ENCODE measurements at places on chromosomes 3 and 15.

GRCh38 chr3:194384156-194384555 lies 14.6 kb upstream of the LRRC15 start:
- no peak for DNase-seq

DNA sequence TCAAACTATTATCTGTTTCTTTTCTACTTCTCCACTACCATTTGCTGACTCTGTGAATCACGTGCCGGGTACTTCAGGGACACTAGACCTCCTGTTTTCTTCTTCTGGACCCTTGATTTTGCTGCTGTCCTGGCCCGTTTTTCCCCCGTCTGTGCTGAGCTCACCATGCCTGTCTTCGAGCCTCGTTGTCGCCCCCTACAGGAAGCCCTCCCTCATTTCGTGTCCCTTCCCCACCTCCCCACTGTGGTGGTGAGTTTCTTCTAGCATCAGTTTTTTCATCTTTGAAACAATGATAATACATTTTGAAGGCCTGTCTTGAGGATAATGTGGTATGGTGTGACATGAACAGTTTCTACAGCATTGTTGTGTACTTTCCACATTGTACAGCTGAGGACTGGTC lies 12.8 kb downstream of the GABRG3 start:
- DNase-seq = no peak

DNA sequence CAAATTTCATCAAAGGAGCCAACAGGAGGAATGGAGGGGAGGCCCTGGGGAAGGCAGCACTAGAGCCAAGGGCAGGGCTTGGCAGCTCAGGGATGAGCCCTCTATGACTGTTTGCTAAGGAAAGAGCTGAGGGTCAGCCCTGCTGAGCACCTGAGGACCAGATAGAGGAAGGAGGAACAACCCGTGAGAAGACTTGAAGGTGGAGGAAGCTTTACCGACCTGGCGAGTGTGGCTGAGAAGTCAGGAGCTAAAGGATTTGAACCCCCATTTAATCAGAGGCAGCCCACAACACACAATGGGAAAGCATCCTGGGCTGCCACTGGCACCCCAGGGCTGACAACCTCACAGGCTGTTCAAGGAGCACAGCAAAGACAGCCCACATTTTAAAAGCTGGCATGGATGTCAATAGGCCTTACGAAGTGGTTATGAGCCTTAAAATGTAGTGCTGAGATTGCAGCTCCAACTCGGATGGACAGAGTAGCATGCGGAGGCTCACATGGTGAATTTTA lies 20.7 kb upstream of the LRRC2 start:
- DNase-seq = no peak

DNA sequence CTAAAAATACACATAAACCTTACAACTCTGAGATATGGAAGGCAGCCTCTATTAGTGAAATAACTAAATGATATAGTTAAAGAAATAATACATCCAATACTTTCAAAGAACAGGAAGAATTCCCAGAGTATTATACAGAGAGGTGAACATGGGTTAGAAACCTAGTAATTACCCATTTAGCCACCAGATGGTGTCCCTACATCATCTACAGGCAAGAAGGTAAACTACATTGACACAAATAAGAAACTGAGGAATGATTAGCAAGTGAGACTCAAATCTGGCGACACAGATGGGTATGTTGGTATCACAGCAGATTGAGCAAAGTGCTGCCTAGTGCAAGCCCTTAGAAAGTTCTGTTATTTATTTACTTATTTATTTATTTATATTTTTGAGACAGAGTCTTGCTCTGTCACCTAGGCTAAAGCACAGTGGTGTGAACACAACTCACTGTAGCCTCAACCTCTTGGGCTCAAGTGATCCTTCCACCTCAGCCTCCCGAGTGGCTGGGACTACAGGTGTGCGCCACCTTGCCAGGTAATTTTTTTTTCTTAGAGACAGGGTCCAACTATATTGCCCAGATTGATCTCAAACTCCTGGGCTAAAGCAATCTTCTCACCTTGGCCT lies 28.2 kb downstream of the NEK4 start:
- DNase-seq = peak; percentile 63

- no peak for DNase-seq
Measured at GRCh38 chr3:37551857-37552256, 309.8 kb upstream of the CTDSPL start.

DNA sequence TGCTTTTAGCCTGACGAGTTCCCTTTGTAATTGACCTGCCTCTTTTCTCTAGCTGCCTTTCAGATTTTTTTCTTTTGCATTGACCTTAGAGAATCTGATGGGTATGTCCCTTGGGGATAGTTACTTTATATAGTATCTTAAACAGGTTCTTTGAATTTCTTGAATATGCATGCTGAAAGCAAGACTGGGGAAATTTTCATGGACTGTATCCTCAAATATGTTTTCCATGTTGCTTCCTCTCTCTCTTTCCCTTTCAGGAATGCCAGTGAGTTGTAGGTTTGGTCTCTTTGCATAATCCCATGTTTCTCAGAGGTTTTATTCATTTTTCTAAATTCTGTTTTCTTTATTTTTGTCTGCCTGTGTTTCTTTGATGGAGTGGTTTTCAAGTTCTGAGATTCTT lies 81.8 kb upstream of the CPNE4 start:
- DNase-seq = no peak

- no peak for DNase-seq
Measured at GRCh38 chr15:59165726-59166125, 40.9 kb upstream of the LDHAL6B start.

DNA sequence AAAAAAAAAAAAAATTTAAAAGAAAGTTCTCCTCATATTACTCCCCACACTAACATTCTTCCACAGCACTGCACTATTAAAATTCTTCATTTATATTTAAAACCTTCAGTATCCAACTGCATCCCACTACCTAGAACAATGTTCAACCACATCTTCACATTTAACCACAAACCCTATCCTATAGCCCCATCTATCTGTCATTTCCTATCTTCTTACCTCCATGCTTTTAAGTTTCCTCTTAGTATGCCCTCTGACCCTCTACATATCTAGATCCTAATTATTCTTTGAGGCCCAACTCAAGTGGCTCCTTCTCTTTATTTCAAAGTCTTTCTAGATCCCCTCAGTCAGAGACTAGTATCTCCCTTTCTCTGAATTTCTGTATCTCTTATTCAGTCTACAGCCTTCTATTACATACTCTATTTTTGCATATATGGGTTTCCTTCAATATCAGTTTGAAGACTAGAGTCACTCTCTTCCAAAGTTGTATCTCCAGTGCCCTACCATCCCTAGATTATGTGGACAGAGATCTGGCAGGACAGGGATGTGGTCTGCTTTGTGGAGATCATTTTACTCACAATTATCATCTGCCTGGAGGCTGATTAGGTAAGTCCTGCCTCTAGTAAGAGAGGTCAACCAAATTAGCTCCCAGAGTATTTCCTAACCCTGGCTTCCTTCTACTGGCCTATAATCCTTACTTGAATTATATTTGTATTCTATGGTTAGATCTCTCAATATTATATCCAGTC lies 1.4 kb downstream of the CIAO2A start:
- DNase-seq = no peak

DNA sequence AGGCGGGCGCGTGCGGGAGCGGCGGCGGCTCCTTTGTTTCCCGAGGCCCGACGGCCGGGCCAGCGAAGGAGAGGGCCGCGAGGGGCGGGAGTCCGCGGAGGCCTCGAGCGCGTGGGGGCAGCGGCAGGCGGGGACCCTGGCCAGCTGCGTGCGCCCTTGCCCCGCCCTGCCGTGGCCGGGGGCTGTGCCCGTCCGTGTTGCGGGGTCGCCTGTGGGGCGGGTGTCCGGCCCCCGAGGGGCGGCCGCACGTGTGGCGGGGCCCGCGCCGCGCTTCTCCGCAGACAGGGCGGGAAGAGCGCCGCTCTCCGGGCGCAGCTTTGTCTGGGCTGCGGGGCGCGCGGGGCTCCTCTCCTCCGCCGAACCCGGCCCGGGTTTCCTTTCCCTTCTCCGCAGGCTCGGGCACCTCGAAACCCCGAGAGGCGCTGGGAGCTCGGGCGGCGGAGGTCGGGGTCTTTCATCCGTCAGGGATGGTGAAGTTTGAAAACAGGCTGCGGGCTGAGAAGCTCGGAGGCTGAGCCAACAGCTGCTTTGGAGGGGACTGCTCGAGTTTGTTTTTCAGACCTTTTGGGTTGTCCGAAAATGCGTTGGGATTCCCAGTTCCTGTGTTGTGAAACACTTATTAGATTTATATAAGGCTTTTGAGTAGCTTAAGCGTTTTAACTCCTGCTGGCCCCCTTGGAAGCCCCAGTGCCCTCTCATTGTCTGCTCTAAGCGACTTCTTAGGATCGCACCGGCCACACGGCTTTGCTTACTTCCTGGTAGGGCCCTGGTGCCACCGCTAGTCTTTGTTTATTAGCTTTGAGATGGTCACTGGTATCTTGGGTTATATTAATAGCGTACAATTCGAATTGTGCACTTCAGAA lies 817 bp downstream of the USP3 start:
- no peak for DNase-seq

- no peak for DNase-seq
Measured at GRCh38 chr3:165459924-165460835, 264.0 kb upstream of the SLITRK3 start.
